ENCODE measurements at places on chromosomes 2 and 18. TPM values are rescaled to one million over a fixed set of nuclear protein-coding genes. Genes with fewer than 3 reads are reported as not detected.

ICOS gene
- not detected for total RNA-seq

SULT1C4 gene
- not detected for total RNA-seq

RESP18 gene
- not detected for total RNA-seq

SCYGR4 gene
- total RNA-seq: not detected

CAPN14 gene
- not detected for total RNA-seq

FAM110C gene
- 0.18 TPM for total RNA-seq

NR4A2 gene
- total RNA-seq: 2.9 TPM
